GM19239 (cell line): ENCODE measurements at places on chromosomes 2 and 18.

- no peak for DNase-seq
These were observed 71.4 kb downstream of the GALR1 start for GRCh38 chr18:77320971-77321559.

DNA sequence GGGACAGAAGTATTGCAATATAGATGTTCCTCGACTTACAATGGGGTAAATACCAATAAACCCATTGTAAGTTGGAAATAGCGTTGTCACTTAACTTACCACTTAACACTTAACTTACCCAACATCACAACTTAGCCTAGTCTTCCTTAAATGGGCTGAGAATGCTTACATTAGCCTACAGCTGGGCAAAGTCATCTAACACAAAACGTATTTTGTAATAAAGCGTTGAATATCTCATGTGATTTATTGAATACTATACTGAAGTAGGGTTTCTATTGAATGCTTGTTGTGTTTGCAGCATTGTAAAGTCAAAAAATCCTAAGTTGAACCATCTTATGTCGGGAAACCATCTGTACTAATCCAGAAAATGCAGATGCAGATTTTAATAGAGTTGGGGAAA, 23.6 kb downstream of the IL1R2 start:
- no peak for DNase-seq

GRCh38 chr2:34848691-34849090, 1249.6 kb upstream of the FAM98A start:
- DNase-seq: no peak

- DNase-seq: no peak
These were observed 641.9 kb downstream of the SLC4A3 start for GRCh38 chr2:220269367-220269766.

GRCh38 chr2:172256886-172257285, 154.2 kb upstream of the DLX2 start:
- DNase-seq: no peak

GRCh38 chr18:51196118-51196810, 1.2 kb downstream of the MEX3C start:
- DNase-seq: no peak
